Activated CD4-positive, alpha-beta memory T cell treated with anti-CD3 and anti-CD28 coated beads, Interleukin-2, amount 10 ng/mL, durations not matched to agents 7 days and 5 days (primary cell): ENCODE measurements at places on chromosomes 16 and 17.

- no peak for DNase-seq
Observed at GRCh38 chr17:16947470-16947869, 24.4 kb downstream of the TNFRSF13B start.

DNA sequence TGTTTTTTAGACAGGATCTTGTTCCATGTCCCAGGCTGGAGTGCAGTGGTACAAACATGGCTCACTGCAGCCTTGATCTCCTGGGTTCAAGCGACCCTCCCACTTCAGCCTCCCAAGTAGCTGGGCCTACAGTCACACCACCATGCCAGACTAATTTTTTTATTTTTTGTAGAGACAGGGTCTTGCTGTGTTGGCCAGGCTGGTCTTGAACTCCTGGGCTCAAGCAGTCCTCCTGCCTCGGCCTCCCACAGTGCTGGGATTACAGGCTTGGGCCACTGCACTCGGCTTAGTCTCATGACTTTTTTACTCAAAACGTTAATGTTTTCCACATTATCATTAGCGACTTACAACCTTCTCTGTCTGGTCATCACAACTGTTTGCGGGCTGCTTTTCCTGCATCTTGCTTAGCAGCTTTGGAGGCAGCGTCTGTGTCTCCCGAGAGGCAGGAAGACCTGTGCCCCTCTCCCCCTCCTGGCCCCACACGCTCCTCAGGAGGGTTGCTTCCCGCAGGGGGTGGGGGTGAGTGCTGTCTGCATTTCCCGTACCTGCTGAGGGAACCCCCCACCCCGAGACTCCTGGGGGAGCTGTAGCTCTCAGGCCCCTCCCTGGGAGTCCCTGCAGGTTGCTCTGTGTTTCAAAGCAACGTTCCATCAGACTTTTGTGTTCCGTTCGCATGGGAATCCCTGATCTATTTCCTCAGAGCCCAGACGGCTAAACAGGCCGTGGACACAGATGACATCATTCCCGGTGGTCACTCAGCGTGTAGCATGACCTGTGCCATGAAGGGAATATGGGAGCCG is 52.6 kb downstream of the PGS1 start:
- no peak for DNase-seq

DNA sequence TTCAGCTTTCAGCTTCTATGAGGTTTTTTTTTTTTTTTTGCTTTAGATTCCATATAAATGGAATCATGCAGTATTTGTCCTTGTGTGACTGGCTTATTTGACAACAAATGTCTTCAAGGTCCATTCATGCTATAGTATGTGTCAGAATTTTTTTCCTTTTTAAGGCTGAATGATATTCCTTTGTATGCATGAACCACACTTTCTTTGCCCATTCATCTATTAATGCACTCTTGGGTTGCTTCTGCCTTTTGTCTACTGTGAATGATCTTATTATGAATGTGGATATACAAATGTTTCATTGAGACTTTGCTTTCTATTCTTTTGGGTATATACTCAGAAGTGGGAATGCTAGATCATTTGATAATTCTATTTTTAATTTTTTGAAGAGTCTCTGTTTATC is 27.0 kb upstream of the LRRC75A start:
- no peak for DNase-seq

- DNase-seq, result no peak
Observed at GRCh38 chr17:47852113-47852949, 1.4 kb upstream of the SP6 start.
